ENCODE measurements at places on chromosomes 5 and 9.

GRCh38 chr5:61823781-61824180 is 482.2 kb upstream of the KIF2A start:
- DNase-seq: no peak

- DNase-seq: no peak
Measured at GRCh38 chr9:111868475-111868874, 28.1 kb upstream of the UGCG start.

GRCh38 chr9:24931894-24932293 is 386.2 kb upstream of the IZUMO3 start:
- DNase-seq: no peak

DNA sequence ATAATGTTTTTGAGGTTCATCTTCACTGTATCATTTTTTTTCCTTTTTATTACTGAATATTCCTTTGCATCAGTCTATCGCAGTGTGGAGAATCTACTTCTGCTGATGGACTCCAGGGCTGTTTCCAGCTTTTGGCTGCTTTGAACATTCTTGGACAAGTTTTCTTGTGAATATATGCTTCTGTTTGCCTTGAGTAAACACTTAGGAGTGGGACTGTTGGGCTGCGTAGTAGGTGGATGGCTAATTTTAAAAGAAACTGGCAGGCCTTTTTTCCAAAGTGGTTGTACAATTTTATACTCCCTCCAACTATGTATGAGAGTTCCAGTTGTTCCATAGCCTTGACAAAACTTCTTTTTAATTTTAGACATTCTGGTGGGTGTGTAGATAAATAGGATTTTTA is 102.4 kb downstream of the WDR41 start:
- DNase-seq: no peak

DNA sequence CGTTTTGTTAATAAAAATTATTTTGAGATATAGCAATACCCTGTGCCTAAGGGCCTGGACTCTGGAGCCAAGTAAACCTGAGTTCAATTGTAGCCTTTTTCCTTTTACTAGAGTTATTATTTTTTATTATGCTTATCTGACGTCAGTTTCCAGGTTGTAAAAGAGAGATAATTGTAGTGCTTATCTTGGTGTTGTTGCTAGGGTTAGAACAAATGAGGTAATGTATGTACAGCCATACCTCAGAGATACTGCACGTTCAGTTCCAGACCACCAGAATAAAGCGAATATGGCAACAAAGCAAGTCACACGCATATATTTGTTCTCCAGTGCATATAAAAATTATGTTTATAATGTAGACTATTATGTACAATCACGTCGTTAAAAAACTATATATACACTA is 215.0 kb downstream of the VPS13A start:
- DNase-seq: no peak

Measured in stimulated activated naive CD4-positive, alpha-beta T cell treated with Interleukin-2 at 50 U/mL for 16 hours (primary cell).